ENCODE measurements at places on chromosomes 16 and 17.
A peak's percentile ranks its signal among the peaks of the same experiment; 100 is the strongest.

GRCh38 chr17:82913304-82914043 is 73.7 kb upstream of the ZNF750 start:
- no peak for DNase-seq

- DNase-seq: no peak
Observed at GRCh38 chr16:25171390-25171789, 45.4 kb upstream of the AQP8 start.

- no peak for DNase-seq
Observed at GRCh38 chr16:2742323-2743006, 10.0 kb upstream of the SRRM2 start.

- no peak for DNase-seq
Observed at GRCh38 chr16:12752159-12752558, 51.5 kb downstream of the CPPED1 start.

- no peak for DNase-seq
Observed at GRCh38 chr16:84005391-84005790, 37.2 kb downstream of the SLC38A8 start.

- no peak for DNase-seq
Observed at GRCh38 chr16:1990351-1991134, 773 bp downstream of the SYNGR3 start.

- no peak for DNase-seq
Observed at GRCh38 chr17:17155568-17155967, 50.6 kb downstream of the PLD6 start.

DNA sequence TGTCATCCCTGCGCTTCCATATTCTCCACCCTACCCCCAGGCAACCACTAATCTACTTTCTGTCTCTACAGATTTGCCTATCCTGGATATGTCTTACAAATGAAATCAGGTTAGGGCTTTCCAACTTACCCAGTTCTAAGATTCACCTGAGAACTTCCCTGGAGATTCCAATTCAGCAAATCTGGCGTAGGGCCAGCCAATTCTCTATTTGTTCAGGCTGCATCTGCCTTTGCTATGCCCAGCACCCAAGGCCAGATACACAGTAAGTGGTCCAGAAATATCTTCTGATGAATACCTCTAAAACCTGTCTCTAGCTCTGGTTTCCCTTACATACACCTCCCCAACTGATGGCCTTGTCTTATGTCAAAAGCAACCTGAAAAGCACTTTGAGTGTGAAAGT is 10.4 kb upstream of the CTCF start:
- DNase-seq: no peak

DNA sequence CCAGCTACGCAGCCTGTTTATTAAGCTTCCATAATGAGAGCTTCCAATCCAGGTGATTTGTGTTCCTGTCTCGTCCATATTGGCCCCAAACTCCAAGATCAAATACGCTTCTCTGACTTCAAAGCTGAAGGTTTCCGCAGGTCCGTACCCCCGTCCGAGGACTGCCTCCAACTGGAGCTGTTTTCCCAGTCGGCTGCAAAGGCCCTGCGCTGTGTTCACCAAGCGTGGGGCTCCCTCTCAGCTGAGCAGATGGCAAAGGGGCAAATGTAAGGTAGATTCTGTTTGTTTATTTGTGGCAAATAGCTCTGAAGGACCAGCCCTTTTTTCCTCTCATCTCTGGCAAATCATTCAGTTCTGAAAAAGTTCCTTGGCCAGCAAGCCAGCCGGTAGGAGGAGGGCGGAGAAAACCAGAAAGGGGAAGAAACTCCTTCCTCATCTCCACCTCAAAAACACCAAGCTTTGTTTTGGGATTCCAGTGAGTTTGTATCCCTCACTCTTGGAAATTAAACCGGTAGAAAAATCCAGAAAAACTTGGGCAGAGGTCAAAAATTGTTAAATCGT is 35.2 kb downstream of the NXN start:
- DNase-seq: no peak

DNA sequence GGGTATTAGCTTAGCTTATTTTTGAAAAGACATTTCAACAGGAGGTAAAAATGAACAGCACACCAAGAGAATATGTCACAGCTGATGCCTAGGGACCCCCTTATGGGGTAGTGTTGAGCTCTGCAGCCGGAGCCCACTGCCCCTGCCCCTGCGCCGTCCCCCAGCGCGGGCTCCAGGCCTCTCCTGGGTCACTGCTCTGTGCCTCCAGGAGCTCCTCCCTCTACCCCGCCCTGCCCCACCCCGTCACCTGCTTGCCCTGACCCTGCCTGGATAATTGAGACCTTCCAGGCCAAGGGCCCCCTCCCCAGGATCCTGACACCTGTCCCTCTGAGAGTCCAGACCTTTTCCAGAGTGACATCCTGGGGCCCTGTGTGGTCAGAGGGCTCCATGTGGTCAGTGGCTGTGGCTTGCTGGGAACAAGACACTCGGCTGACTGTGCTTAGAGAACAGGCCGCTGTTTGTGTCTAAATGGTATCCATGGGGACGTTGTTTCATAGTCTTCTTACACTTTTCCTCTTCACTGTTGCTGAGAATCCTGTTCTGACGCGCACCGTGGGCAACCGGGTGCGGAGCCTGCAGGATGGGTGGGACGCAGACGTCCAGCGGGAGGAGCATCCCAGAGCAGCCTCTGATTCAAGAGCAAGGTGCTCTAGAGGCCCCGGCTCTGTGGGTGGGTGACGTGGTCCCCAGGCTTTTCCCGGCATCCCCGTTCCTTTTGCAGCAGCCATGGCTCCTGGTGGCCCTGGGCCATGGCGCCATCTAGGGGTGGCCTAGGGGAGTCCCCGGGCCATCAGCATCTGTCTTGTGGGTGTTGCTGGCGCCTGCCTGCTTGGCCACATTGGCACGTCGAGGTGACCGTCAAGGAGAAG is 20.0 kb upstream of the WFIKKN1 start:
- DNase-seq: no peak

- DNase-seq: no peak
Observed at GRCh38 chr17:79160980-79161636, 86.5 kb downstream of the ENGASE start.

- DNase-seq: no peak
Observed at GRCh38 chr16:20673882-20674683, 23.4 kb downstream of the ACSM1 start.

GRCh38 chr16:66251476-66252160 is 114.9 kb upstream of the CDH5 start:
- no peak for DNase-seq

GRCh38 chr17:28270055-28270454 is 48.9 kb upstream of the TMEM97 start:
- no peak for DNase-seq

DNA sequence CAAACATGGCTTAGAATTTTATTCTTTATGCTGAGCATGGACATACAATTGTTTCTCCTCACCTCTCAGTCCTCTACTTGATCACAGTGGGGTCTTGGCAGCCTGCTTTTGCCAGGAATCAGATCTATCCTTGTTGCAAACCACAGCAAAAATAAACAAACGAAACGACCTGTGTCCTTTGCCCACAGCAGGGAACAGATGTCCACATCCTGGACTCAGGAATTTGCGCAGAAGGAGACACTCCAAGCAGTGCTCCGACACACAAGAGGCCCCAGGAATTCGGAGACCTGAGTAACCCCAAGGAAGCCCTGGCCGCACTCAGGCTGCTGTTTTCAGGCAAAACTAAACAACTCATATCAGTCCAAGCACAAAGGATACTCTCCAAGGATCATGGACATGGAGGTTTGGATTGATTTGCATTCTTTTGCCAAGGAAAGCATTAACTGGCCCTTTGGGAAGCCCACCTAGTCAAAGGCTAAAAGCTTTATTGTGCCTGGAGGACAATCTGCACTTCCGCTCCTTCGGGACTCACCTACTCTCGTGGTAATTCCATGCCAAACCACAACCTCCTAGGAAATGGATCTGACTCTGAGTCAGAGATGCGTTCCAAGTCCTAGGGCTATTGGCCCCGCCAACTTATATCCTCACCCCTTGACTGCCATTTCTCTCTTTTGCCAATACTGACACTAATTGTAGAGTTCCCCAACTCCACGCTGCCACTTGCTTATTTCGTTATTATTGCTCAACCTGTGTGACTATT is 271.1 kb upstream of the CDH11 start:
- no peak for DNase-seq

DNA sequence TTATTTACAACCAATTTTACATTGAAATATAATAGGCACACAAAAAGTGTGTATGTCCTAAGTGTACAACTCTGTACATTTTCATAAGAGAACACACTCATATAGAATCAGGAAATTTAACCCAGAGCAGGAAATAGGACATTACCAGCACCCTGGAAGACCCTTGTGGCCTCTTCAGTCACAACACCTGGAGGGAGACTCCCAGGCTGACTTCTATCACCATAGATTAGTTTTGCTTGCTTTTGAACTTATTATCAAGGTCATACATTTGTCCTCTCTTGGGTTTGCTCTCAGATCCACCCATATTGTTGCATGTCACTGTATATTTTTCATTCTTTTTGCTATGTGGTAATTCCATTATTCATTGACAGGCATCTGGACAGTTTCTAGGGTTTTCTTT is 5.8 kb downstream of the RIPOR1 start:
- no peak for DNase-seq

- DNase-seq: no peak
Observed at GRCh38 chr16:11101695-11102522, 154.1 kb downstream of the SOCS1 start.

DNA sequence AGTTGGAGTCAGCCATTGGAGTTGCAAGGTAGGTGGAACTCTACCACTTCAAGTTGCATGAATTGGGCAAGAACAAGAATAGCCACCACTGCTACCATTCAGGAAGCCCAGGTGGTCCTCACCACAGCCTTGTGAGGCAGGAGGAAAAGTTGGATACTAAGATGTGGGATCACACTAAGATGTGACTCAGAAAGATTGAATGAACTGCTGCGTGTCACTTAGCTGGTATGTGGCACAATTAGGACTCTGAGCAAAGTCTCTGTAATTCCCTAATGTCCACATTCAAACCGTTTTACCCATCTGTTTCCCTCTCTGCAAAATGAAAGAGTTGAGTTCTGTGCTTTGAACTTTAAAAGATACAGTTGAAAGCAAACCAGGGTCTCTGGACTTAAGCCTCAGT is 44.7 kb upstream of the HS3ST3A1 start:
- no peak for DNase-seq

DNA sequence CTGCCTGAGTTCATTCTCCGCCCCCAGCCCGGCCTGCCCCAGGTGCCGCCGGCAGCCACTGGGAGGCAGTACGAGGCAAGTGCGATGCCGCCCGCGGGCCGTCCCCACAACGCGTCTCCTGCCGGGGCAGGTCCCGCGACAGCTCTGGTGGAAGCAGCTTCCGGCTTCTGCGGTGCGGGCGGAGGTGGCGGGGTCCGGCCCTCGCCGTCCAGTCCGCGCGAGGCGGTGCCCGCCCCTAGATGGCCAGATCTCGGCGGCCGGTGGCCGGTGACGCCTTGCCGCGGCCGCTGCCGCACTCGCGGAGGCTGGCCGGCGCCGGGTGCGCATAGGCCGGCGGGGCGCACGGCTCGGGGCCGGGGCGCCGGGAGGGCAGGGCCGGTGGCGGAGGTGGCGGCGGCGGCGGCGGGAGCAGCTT is 1.8 kb downstream of the GJD3 start:
- peak; percentile 72 for DNase-seq

DNA sequence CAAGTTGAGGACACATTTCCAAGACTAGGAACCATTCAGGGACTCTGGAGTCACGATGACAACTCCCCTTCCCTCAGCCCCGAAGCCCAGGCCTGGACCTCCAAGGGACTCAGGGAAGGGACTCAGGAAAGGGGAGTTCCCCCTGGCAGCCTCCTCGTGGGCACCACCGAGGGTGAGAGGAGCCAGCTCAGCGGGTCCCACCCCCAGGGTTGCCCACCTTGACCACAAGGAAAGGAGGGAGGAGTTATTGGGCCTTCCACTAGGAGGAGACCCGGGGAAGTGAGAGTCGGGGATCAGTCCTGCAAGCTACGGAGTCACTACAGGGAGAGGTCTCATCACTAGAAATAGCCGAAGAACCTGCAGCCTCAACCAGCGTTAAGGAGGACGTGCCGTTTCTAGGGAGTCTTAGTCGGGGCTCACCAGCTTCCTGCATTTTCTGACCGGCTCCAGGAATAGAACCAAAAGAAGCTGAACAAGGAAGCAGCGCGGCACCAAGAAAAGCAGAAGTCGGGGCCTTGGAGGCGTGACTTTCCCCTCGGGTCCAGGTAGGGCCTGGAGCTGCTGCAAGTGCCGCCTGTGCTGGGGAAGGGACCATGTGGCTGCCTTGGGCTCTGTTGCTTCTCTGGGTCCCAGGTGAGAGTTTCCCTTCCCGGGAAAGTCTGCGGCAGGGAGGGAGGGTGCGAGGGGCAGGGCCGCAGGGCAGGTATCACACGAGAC is at the start of gene CD300A:
Gene CD300A (plus strand): TSS at position 524 of the 717 bp plus-strand sequence. CDS start 70 bp downstream, at position 594.
- DNase-seq: no peak

DNA sequence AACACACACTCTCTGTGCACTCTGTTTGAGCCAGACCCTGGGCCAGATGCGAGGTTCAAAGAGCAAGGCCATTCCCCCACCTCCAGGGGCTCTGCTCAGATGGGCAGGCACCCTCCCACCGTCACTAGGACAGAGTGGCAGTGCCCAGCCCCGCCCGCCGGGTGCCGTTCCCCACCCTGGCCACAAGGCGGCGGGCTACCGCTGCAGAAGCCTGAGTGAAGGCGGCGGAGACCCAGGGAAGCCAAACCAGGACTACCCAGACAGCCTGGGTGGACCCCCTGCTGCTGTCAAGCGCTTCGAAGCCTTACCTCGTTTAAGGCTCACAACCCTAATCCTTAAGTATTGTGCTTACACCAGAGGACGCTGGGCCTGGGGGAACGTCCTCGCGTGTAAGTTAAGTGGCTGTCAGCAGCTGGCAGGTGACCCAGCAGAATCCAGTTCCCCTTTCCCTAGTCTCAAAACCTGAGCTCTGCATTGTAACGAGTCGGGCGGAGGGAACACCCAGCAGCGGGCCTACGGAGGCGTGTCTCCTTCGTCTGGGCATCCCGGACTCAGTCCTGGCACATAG is 4.5 kb downstream of the ARHGAP27 start:
- DNase-seq: peak; percentile 74

GRCh38 chr16:80940069-80940856 is 66.4 kb downstream of the CMC2 start:
- no peak for DNase-seq

DNA sequence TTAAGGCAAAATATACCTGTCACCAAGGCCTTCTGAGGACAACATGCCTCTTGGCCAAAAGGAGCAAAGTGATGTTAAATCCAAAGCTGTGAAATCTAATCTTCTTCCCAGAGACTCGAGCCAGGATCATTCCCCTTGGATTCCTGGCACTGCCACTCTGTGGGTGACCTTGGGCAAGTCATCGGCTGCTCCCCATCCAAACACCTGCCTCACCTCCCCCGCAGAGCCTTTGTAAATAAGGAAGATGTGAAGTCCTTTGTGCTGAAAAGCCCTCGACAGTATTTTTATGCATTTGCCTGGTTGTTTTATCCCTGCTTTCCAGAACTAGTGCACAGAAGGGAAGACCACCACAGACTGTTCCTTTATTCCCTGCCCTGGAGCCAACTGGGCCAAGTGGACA is 5.4 kb upstream of the CEP295NL start:
- no peak for DNase-seq

All from left cardiac atrium (tissue), 4 donors.